ENCODE measurements at places on chromosomes 11 and 22. TPM values are rescaled to one million over a fixed set of nuclear protein-coding genes. Genes with fewer than 3 reads are reported as not detected.

Gene RTN4RL2
- not detected for total RNA-seq

GRCh38 chr22:41508770-41509170 is 35.5 kb downstream of the POLR3H start:
- DNase-seq, result no peak

Gene MFNG
- 0.07 TPM for total RNA-seq

- DNase-seq, result no peak
These were observed at the start of gene GUCY1A2 for GRCh38 chr11:107018219-107018901. GUCY1A2 (minus strand) TSS chr11:107018476; CDS start chr11:107018055, 421 bp downstream.

- no peak for DNase-seq
These were observed 568 bp upstream of the BIK start for GRCh38 chr22:43109921-43110443.

Gene SYT9
- 0.46 TPM for total RNA-seq

DNA sequence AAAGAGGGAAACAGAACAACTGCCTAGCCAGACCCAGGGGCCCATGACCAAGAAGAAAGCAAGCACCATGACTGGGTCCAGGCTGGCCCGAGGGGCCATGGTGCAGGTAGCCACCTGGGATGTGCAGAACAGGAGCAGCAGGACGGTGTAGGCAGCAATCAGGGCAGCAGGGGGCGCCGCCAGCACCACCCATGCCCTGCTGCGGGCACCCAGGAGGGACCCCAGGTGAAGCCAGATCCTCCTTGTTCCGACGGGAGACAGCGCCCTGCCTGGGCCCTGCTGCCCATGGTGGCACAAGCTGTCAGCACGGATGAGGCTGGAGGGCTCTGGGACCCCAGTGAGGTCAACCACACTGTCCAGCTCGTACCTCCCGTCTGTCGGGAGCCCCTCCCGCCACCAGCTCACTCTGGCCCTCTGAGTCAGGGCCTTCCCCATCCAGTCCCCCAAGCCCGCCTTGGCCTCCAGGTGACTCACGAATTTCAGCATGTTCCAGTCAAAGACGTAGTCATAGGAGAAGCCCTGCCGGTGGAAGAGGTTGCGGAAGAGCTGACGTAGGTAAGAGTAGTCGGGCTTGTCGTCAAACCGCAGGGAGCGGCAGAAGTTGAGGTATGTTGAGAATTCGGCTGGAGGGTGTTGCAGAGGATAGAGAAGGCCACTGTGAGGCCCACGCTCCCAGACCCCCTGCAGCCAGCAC is 18.8 kb downstream of the CSNK1E start:
- no peak for DNase-seq

Gene C11orf91
- total RNA-seq, result not detected

- no peak for DNase-seq
These were observed 286.6 kb downstream of the BRD1 start for GRCh38 chr22:49540913-49541692.

Gene NLRP14
- not detected for total RNA-seq

DNA sequence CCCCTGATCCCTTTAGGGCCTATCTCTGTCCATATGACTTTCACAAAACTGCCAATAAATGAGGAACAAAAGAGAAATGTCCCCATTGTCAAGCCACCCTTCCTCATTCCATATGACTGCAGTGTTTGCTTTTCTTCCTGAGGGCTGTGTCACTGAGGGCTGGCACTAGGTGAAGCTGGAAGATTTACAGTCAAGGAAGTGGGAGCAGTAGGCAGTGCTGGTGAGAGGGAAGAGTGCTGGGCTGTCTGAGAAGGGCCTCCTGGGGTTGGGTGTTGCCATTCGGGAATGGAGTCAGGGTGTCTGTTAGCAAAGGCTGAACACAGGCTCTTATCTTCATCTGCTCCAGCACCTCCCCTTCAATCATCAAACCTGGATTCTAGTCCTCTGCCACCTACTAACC is 30.9 kb downstream of the INSC start:
- no peak for DNase-seq

DNA sequence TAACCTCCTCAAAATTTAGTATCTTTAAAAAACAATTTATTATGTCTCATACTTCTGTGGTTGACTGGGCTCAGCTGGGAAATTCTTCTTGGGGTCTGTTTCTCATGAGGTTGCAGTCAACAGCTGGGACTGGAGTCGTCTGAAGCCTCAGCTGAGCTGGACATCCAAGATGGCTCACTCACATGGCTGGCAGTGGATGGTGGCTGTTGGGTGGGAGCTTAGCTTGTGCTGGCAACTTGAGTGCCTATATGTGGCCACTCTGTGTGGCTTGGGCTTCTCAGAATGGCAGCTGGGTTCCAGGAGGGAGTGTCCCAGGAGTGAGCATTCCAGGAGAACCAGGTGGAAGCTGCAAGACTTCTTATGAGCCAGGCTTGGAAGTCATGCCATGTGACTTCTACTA is 13.2 kb downstream of the THY1 start:
- DNase-seq, result no peak

- no peak for DNase-seq
These were observed 77.6 kb downstream of the ENTHD1 start for GRCh38 chr22:39815932-39816331.

Gene CYP2D6
- 0.14 TPM for total RNA-seq

DNA sequence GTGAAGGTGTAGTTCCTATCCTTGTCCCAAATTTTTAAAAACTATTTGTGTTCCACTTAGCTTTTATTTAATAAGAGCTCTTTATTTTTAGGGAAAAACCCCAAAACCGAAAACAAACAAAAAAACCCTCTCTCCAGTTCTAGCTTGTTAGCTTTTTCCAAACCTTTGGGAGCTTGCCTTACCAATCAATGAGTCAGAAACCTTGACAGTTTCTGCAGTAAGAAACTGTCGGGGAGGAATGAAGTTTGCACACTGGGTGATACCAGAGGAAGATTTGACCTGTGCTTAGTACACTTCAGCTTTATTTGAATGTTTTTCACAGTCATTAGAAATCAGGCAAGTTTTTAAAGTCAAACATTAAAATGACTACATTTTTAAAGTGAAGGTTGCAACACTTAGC is 105.0 kb downstream of the FAT3 start:
- no peak for DNase-seq

GRCh38 chr11:1231396-1232020 is 8.6 kb downstream of the MUC5B start:
- DNase-seq, result no peak

- peak; percentile 46 for DNase-seq
These were observed 22.5 kb upstream of the SMIM35 start for GRCh38 chr11:118109231-118109630.

GRCh38 chr11:122154227-122154626 is 38.2 kb upstream of the BLID start:
- no peak for DNase-seq

Gene SPI1
- total RNA-seq, result not detected

DNA sequence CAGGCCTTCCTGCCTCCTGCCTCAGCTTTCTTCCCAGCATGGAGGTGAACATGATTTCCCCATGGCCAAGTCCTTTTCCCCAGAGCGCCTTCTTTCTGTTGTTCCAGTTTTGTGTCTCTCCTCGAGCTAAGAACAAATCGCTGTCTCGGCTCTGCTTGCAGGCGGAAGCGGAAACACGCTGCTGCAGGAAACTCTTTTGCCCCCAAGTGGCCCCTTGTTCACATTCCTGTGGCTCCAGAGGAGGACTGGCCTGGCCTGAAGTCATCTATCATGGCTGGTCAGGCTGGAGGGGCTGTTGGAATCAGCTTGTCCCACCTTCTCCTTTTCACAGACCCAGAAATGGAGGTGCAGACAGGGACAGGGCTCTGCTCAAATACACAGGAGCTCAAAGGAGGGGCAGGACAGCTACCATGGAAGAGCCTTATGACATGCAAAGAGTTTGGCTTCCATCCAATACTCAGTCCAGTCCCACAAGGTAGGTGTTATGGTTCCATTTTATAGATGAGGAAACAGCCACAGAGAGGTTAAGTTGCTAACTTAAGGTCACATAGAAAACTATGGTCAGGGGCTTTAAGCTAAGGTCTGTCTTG is 182.2 kb upstream of the SYT13 start:
- no peak for DNase-seq

Gene RAB39A
- 0.43 TPM for total RNA-seq

Gene FAM180B
- total RNA-seq, result not detected

DNA sequence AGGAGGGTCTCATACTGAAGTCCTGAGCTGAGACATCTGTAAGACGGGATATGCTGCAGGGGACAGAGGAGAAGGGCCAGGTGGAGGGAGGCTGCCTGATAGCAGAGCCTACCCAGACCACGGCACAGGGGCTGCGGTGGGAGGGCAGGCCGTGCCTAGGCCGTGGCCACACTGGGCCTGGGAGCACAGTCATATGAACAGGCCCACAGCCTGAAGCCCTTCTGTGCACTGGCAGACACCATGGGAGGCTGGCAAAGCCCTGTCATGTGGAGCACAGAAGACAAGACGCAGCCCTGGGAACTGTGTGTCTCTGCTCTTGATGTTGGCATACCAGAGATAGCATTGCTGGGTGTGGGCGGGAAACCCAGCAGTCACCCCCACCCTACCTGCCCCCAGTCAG is 3.3 kb downstream of the SPATA19 start:
- no peak for DNase-seq

Gene APOA1
- total RNA-seq, result not detected

Gene IL10RA
- 0.46 TPM for total RNA-seq

- DNase-seq, result peak; percentile 15
These were observed 17.6 kb upstream of the LIN7C start for GRCh38 chr11:27524155-27524554.

DNA sequence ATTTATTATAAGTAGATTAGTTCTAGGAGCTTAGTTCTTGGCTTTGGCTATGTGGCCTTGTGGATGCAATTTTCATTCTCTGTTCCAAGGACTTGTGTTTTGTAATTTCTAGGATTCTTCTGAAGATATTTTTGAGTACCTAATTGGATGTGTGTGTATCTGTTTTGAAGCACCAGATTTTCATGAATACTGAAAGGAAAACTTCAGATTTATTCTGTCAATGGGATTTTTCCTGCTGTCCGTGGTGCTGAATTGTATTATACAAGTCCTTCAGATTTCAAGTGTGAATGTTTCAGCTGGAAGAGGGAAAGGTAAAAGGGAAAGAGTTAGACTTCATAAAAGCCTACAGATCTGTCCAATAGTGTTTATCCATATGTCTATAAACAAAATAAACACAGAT is 18.2 kb upstream of the SYN3 start:
- no peak for DNase-seq

Gene CDC42BPG
- 4.6 TPM for total RNA-seq

DNA sequence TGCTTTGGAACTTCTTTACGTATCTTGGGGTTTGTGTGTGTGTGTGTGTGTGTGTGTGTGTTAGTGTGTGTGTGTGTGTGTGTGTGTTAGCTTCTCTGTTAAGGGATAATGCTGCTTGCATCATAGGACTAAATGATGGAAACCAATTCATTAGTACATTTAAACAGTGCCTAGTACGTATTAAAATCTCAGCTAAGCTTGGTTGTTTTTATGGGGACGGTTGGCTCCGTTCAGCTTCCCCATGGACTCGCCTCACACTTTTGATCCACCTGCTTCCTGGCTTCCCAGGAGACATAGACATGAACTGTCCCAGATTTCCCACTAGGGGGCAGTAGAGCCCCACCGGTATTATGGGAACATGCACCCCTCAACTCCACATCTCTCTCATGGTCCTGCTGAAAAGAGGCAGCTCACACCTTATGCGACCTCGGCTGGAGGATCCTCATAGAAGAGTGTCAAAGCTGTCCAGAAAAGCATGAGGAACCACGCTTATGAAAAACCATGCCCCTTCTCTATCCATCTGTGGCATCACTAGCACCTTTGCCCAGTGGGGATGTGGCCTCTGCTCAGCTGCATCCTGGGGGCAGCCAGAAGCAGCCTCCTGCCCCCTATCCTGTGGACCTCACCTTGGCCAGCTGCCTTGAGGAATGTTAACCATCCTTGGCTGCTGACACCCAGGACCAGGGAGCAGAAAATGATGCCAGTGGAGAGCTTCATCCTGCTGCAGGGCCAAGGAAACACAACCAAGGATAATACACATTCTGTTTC is 9.7 kb upstream of the SAAL1 start:
- no peak for DNase-seq

GRCh38 chr22:44755956-44756361 is 3.6 kb downstream of the ARHGAP8 start:
- DNase-seq, result no peak

Gene GVQW3
- 0.87 TPM for total RNA-seq

- DNase-seq, result no peak
These were observed 10.7 kb downstream of the LRFN4 start for GRCh38 chr11:66867425-66868040.

DNA sequence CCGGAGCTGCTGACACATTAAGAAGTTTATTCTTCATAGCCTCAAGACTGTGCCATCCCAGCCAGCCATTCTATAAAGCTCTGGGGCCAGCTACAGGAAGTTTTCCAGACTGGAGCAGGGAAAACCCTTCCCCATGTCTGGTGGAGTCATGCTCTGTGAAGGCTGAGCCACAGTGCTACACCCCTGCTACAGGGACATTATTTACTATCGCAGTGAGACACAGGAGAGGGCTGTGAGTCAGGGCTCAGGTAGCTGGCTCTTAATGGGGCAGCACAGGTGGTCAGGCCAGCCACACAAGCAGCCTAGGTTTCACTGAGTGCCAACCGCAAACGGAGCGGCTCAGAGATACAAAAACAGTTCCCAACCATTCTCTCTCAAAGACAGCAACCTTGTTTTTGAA is 12.1 kb downstream of the HPS4 start:
- DNase-seq, result peak; percentile 87

- DNase-seq, result no peak
These were observed 10.8 kb downstream of the KCTD17 start for GRCh38 chr22:37062376-37062675.

- DNase-seq, result peak; percentile 75
These were observed 16.7 kb upstream of the UCP3 start for GRCh38 chr11:74025467-74026166.

DNA sequence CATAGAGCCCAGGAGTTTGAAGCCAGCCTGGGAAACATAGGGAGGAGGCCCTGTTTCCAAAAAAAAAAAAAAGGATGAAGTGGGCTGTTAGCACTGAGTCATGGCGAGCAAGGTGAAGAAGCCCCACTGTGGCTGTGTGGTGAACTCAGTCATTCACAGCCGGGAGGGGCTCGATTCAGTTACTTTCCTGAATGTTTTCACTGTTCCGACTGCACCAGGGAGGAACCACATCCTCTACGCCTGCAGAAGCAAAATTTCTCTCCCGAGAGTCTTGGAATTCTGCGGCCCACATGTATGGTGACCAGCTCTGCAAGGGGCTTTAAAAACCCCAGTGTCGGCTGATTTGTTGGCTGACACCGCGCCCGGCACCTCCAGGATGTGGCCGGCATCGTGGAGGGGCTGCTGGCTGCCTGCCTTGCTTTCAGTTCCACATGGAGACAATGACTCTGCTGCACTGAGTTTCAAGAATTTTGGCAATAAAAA is 27.8 kb upstream of the GRAMD4 start:
- DNase-seq, result no peak

GRCh38 chr11:59186130-59186594 is 14.2 kb downstream of the DTX4 start:
- DNase-seq, result no peak

- no peak for DNase-seq
These were observed 41.7 kb upstream of the APLNR start for GRCh38 chr11:57278721-57279095.

- DNase-seq, result no peak
These were observed 88.3 kb downstream of the EFCAB6 start for GRCh38 chr22:43723816-43724215.

GRCh38 chr11:92383430-92383829 is 158.8 kb downstream of the FAT3 start:
- no peak for DNase-seq
